ENCODE measurements at places on chromosomes 11 and 22.
A peak's percentile ranks its signal among the peaks of the same experiment; 100 is the strongest.

GRCh38 chr11:26963764-26964163 is 30.1 kb upstream of the FIBIN start:
- DNase-seq, result no peak

DNA sequence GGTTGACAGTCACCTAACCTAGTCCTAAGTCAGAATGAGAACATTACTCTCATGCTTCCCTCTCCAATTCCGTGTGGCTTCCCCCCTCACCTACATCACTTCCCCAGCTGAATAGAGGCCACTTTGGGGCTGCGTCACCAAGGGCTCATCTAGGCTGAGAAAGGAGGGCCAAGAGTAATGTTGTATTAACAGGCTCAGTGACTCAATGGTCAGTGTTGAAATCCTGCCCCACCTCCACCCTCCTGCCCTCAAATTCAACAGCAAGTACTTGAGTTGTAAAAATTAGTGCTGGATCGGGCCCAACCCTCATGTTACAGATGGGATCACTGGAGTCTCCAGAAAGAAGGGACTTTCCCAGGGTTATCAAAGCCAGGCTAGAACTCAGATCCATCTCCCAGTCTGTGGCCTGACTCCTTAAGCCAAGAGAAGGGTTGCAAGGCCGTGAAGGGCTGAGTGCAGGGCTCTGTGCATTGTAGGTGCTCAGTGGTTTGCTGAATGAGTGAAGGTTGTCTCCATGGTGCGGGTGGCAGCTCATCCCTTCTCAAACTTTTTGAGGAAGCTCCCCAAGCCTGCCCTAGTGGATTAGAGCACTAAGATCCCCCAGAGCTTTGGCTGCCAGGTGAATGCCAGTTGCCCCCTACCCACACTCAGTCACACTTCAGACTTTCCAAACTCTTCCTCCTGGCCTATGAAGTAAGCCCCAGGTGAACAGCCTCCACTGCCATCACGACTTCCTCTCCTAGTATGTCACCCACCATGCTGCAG is 3.2 kb downstream of the DGAT2 start:
- no peak for DNase-seq

DNA sequence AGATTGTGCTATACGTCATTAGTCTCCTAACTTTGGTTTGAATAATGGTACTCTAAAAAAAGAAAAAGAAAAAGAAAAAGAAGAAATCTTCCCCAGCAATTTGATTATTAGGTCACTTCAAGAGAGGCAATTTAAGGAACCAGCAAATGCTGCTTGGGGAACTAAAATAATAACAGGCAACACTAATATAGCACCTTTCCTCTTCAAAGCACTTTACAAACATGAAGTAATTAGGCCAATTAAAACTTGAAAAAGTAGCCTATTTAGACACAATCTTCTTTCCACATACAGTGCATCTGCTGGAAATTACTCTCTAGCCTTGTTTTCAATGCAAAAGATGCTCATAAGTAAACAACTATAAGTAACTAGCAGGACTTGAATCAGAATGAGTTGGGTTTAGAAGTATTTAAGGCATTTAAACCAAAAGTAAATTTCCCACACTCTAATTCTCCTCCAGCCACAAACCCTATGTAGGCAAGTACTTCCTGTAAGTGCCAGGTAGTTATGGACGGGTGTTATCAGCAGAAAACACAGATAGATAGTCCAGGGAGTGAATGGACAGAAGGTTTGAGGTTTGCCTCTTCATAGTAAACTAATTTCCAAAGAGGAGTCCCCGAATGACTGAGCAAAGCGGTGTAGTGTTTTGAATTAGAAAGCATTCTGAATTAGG is 44.5 kb downstream of the LRRC4C start:
- no peak for DNase-seq

DNA sequence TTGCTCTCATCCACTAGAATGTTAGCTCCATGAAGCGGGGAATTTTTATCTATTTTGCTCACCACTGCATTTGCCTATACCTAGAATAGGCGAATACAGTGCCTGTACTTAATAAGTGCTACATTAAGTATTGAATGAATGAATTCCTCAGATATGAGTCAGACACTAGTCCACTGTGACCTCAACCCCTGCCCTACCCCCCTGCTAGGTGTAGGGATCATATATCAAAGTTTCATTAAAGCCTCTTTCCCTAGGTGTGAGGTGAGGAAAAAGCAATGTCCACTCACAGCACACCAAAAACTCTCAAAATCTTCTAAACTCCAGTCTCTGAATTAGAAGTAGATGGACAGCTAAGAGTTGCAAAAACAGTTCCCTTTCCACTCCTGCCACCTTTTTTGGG is 9.8 kb upstream of the PSMA1 start:
- no peak for DNase-seq

DNA sequence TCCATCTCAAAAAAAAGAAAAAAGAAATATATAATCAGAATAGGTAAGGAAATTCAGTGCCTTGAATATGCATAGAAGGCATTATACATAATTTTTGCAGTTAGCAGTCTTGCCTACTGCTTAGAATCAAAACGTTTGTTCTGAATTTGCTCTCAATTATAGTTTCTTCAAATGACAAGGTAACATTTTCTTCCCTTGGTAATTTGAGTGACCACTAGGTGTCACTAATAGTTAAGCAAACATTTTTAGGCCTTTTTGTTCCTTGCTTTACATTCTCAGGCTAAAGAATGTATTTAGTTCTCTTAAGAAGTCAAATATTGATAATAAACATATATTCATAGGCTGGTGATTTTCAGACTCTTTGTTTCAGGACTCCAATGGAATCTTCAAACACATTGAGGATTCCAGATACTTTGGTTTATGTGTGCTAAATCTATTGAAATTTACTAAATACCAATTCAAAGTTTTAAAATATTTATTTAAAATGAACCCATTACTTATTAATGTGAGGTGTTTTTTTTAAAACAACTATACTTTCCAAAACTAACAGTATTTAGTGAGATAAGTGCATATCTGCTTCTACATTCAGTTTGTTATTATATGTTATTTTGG is 55.0 kb upstream of the DEPDC7 start:
- DNase-seq, result no peak

- no peak for DNase-seq
These were observed 12.2 kb downstream of the SLC43A3 start for GRCh38 chr11:57414612-57415212.

DNA sequence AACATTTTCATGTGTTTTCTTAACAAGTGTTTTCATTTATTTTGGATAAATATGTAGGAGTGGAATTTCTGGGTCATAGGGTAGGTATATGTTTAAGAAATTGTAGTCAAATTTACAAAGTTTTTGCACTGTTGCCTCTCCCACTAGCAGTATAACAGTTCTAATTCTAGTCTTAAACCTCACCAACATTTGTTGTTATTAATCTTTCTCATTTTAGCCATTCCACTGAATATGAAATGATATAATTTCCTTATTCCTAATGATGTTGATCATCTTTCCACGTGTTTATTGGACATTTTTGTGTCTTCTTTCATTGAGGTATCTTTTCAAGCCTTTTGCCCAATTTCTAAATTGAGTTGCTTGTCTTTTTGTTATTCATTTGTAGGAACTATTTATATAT is 62.0 kb downstream of the C11orf91 start:
- no peak for DNase-seq

- DNase-seq, result no peak
These were observed 11.6 kb downstream of the PISD start for GRCh38 chr22:31650391-31650790.

GRCh38 chr11:116782728-116783127 is 5.1 kb downstream of the ZPR1 start:
- DNase-seq, result no peak

DNA sequence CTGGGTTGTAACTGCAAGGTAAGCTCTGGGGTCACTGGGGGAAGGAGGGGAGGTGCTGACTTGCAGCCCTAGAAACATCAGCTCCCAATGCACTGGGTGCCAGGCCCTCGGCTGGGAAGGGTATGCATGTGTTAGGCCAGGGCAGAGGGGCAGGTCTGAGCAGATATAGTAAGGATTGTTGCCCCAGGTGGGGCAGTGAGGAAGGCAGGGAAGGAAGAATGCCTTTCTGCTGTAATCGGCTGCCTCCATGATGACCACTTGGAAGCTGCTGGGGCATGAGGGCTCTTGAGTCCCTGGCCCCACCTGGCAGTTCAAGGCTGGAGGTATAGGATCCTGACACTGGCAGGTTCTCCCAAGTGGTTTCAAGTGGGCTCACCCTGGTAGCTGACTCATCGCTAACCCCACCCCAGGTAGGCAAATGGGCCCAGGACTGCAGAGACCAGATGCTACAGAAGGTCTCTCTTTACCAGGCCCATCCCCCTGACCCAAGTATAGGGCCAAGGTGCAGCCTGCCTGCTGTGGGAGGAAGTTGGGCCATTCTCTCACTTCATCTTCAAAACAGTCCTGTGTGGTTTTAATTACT is 56.7 kb downstream of the TIMP3 start:
- no peak for DNase-seq

DNA sequence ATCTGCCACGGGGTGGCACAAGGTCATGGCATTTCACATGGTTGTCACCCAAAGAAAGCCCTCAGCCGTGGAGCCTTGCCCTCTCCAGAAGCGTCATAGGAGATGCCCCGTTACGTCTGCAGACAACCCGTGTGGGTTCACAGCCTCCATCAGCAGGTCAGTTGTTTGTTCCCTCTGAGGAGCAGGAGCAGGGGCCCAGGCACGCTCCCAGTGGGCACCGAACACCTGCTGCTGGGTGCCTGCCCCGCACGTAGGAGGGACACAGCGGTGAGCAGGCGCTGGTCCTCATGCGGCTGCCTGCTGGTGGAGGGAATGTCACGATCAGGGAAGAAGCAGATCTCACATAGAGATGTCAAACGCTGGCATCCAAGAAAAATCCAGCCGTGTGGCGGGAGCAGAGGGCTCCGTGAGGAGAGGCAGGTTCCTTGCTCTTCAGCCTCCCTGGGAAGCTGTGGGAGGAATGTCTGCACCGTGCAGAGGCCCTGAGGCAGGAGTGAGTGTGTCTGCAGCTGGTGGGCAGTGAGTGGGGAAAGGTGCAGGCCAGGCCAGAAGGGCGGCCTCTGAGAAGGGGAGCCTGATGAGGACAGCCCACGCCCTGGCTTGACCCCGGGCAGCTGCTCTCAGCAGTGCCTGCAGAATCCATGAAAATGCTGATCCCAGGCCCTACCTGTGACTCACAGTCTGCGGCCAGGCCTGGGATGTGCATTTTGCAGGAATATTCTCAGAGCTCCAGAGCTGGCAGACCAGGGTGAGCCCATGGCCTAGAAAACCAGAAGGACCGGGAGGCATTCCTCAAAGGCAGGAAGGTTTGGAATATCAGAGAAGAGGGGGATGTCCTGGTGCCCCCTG is 36.4 kb upstream of the TH start:
- DNase-seq, result no peak

DNA sequence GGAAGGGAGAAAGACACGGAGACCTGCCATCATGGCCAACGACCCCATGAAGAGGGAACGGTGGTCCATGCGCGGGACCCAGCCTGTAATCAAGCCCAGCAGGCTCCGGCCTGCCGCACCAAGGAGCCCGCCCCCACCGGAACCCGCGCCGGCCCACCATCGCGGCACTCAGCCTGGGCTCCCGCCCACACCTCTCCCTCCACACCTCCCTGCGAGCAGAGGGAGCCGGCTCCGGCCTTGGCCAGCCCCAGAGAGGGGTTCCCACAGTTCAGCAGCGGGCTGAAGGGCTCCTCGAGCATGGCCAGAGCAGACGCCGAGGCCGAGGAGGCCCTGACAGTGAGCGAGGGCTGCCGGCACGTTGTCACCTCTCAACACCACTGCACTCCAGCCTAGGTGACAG is 1302.8 kb upstream of the CNTN5 start:
- DNase-seq, result no peak

DNA sequence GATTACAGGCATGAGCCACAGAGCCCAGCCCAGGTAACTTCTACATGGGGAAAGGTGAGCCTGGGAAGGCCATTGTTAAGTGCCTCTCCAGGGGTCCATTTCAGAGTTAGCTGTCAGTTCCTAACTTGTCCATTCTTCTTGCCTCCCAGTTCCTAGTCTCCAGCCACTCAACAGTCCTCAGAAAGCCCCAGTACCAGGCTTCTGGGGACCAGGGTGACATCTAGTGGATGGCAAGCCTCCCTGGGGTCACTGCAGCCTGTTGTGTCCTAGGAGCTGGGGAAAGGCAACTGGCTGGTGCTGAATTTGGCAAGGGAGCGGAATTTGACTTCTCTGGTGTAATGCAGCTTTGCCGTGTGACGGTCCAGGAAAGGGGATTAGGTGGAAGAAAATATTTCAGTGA is 2.1 kb downstream of the LGALS12 start:
- peak; percentile 77 for DNase-seq

DNA sequence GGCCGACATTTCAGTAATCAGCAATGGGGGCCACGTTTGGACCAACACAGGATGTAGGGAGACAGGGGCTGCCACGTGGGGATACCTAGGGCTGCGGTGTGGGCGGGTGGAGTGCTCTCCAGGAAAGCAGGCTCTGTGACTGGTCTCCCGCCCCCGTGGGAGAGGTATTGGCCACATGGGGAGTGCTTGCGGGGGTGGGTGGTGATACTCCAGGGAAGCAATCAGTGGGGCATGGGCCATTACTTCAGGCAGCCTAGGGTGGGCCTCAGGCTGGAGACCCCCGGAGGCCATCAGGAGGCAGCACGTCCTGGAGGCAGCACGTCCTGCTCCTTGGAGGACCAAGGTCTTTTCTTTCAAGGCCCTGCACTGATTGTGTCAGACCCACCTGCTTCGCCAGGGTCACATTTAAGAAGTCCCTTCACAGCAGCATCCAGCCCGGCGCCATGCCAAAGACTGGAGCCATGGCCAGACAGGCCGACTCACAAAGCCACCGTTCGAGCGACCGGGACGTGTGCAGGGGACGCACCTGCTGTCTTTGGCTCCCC is 3.0 kb upstream of the MUC2 start:
- DNase-seq, result no peak

GRCh38 chr11:58006940-58007339 is 16.7 kb upstream of the OR9Q1 start:
- no peak for DNase-seq

- DNase-seq, result no peak
These were observed 368.4 kb downstream of the BUD13 start for GRCh38 chr11:116404462-116404798.

DNA sequence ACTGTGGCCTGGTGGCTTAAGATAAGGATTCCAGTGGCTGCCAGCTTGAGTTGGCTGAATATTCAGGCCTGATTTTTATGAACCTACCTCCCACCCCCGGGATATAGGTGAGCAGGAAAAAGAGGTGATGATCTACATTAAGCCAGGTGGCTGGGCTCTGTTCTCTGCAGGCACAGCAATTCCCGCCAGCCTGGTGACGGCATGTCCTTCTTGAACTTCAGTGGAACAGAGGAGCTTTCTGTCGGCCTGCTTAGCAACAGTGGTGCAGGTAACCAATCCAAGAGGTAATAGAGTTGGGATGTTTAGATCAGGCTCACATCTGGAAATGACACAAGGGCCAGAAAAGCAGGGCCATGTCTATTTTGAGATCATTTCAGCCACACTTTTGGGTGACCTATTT is 68.7 kb downstream of the DEPDC5 start:
- DNase-seq, result no peak

DNA sequence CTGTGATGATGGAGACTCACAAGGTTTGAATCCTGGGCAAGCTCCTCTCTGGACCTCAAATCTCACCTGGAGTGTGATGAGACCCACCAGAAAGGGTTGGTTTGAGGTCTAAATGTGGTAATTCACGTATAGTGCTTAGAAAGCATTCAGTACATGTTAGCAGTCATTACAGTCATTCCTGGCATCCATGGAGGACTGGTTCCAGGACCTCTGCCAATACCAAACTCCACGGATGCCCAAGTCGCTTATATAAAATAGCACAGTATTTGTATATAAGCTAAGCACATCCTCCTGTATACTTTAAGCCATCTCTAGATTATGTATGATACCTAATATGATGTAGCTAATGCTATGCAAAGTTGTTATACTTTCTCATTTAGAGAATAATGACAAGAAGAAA is 67.6 kb upstream of the CYP2D6 start:
- no peak for DNase-seq

Measured in substantia nigra (tissue), 51 donors.